ENCODE measurements at places on chromosomes 11 and 22.

- no peak overlapping the region for H3K4me3 ChIP-seq
- DNase-seq: no peak
- no peaks in the 10 kb centered on the region for H3K4me1 ChIP-seq
- no peak overlapping the region for H3K27ac ChIP-seq
- no peaks in the 10 kb centered on the region for H3K27me3 ChIP-seq
- H3K36me3 ChIP-seq: no peaks in the 10 kb centered on the region
These were observed 20.4 kb downstream of the JHY start for GRCh38 chr11:122902951-122903350.

DNA sequence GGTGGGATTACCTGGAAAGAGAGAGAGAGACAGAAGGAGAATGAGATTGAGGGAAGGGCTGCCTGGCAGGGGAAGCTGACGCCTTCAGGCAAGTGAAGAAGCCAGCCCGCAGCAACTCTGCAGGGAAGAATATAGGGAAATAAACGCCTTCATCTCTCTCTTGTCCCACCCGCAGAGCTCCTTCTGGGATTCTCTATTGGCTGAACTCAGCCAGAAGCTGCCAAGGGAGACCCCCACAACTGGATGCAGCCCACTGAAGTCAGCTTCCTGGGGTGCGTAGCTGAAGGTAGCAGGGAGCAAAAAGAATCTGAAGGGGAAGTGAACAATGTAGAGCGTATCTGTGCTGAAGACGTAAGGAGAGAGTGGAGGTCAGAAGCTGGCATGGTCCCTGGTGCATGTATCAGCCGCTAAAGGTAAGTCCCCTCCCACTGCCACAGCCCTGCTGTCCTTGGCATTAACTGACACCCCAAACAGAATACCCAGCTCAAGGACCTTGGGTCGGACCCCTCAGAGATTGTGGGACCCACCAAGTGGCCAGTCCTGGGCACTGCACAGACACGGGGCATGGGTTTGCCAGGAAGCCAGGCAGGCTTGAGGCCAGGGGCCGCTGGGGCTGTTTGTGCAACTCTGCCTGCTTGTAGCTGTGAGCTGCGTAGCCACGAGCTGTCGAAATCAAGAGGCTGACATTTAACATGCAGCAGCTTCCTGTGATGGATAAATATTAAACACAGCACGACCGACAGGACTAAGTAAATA lies 469.9 kb downstream of the MN1 start:
- no peak overlapping the region for H3K4me3 ChIP-seq
- H3K27ac ChIP-seq: no peak overlapping the region
- no peaks in the 10 kb centered on the region for H3K4me1 ChIP-seq
- peak; percentile 63 for DNase-seq
- H3K36me3 ChIP-seq: no peaks in the 10 kb centered on the region

DNA sequence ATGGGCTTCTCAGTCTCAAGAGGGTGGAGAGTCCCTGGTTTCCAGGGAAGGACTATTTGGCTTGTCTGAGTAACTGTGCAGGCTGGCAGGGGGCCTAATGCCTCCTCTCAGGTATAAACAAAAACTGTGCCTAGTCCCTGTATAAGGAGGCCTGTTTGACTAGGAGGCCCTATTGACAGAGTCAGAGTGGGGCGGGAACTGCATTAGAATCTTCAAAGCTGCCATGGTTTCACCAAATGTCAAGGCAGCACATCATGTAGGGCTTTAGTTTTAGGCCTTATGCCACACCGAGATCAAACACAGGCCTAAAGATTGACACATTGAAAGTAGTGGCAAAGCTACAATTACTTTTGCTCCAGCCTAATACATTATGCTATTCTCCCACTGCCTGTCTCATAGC lies 611.5 kb upstream of the B3GAT1 start:
- H3K27me3 ChIP-seq: no peaks in the 10 kb centered on the region
- no peak overlapping the region for H3K4me3 ChIP-seq
- no peak for DNase-seq
- H3K36me3 ChIP-seq: peaks cover 2% of the 10 kb centered on the region

GRCh38 chr11:111550258-111550657 lies 9.7 kb downstream of the LAYN start:
- no peak for DNase-seq
- no peak overlapping the region for H3K27ac ChIP-seq
- no peaks in the 10 kb centered on the region for H3K27me3 ChIP-seq

DNA sequence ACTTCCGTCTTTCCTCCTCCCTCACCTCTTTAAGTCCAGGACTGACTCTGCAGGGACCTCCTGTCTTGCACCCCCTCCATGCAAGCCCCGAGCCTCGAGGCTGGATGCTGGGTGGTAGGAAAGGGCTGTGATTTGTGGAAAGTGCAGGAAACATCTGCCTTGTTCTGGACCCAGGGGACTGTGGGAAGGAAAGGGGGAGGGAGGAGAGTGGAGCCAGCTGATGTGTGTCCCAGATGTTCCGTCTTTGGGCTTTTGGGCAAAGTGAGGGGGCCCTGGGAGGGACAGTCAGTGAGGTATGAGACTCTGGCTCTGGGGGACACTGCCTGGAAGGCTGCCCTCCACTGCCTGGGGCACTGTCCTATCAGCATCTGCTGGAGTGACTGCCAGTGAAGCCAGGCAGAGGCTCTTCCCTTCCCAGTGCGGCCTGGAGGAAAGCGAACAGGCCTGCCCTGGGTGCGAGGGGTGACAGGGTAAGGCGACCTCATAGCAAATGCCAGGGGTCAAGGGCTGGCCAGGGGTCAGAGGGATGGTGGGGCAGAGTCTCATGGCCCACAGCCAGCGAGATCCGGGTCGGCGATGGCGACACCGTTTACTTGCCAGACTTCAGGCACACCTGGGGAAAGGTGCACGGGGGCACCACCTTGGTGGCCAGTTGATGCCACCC lies 1.7 kb downstream of the MRGPRD start:
- no peaks in the 10 kb centered on the region for H3K27me3 ChIP-seq
- H3K4me1 ChIP-seq: no peaks in the 10 kb centered on the region
- H3K36me3 ChIP-seq: no peaks in the 10 kb centered on the region
- H3K4me3 ChIP-seq: no peak overlapping the region
- H3K27ac ChIP-seq: no peak overlapping the region
- DNase-seq: peak; percentile 23

DNA sequence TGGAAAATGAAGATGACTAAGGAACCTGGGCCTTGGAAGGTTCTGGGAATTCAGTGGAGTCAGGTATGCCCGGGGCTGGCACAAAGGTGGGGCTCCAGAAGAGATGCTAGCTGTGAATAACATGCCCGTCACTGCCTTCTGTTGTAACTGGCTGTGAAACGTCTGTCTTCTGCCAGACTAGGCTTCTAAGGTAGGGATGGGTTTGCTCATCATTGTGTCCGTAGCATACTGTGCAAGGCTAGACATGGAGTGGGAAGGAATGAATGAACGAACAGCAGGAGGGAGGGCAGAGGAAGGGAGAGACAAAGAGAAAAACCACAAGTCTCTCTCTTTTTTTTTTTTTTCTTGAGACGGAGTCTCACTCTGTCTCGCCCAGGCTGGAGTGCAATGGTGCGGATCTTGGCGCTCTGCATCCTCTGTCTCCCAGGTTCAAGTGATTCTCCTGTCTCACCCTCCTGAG lies 327.4 kb downstream of the MN1 start:
- H3K4me1 ChIP-seq: peaks cover 12% of the 10 kb centered on the region
- H3K36me3 ChIP-seq: no peaks in the 10 kb centered on the region
- DNase-seq: no peak
- H3K4me3 ChIP-seq: no peak overlapping the region

DNA sequence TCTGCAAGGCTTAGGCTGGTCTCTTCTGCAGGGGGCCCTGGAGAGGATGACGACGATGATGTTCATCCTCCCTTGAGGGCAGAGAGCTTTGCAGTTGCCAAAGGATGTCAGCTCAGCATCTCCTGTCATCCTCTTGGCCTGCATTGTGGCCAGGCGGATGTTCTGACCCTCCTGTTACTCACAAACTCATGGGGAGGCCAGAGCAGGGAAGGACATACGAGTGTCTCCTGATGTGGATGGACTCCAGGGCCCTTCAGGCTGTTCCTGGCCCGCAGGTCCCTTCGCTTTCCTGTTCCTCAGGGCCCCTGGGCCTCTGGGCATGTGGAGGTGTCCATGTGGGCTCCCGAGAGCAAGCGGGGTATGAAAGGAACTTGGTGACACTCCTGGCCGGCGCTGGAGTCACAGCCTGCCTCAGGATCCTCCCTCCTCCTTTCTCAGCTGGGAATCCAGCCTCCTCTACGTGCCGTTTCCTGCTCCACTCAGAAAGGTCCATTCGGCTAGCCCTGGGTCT lies 8.5 kb downstream of the ADORA2A start:
- H3K4me3 ChIP-seq: no peak overlapping the region
- H3K27me3 ChIP-seq: no peaks in the 10 kb centered on the region
- DNase-seq: no peak
- H3K36me3 ChIP-seq: no peaks in the 10 kb centered on the region
